SJSA1 (cell line): ENCODE measurements at places on chromosomes 7 and 10. TPM values are rescaled to one million over a fixed set of nuclear protein-coding genes. Genes with fewer than 3 reads are reported as not detected.

TLX1 gene
- not detected in 2 replicates for total RNA-seq

SOSTDC1 gene
- 0.25 and 3.0 TPM in 2 replicates for total RNA-seq

COL1A2 gene
- total RNA-seq = 2,203 and 4,473 TPM in 2 replicates

VPS37D gene
- total RNA-seq = 1.0 and 1.8 TPM in 2 replicates

IFIT2 gene
- total RNA-seq = 0.44 and 2.2 TPM in 2 replicates

DNA sequence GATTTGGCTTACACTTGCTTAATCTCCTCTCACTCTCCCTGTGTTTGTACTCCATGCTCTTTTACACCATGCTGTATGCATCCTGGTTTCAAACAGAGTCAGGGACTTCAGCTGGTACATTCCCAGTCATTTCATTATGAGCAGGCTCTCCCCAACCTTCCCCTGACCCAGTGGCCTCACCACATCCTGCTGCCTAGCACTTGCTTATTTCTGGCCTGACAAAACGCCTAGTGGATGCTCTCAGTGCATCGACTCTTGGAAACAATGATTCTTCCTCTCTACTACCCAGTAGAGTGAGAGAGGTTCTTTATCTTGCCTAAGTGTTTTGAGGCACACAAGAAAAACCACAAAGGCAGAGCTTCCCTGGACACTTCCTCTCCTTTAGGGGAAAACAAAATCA is 63.4 kb downstream of the CAV1 start:
- no peaks in the 10 kb centered on the region for H3K27me3 ChIP-seq
- no peaks in the 10 kb centered on the region for H3K36me3 ChIP-seq
- no peak overlapping the region for H3K4me3 ChIP-seq
- peak overlapping the region; percentile 28 for H3K27ac ChIP-seq
- peak; percentile 64 for DNase-seq

GRCh38 chr10:103614306-103615158 is 121.0 kb downstream of the NEURL1 start:
- no peak overlapping the region for H3K27ac ChIP-seq
- no peaks in the 10 kb centered on the region for H3K27me3 ChIP-seq
- DNase-seq = no peak
- no peaks in the 10 kb centered on the region for H3K4me1 ChIP-seq

- no peak for DNase-seq
- H3K27ac ChIP-seq = no peak overlapping the region
- H3K36me3 ChIP-seq = no peaks in the 10 kb centered on the region
- H3K27me3 ChIP-seq = no peaks in the 10 kb centered on the region
- peaks cover 8% of the 10 kb centered on the region for H3K4me1 ChIP-seq
Measured at GRCh38 chr10:76626386-76626785, 1011.2 kb downstream of the KCNMA1 start.
